Aorta (tissue), 5 donors: ENCODE measurements at places on chromosomes 12 and 14. TPM values are rescaled to one million over a fixed set of nuclear protein-coding genes. Genes with fewer than 3 reads are reported as not detected.

DNA sequence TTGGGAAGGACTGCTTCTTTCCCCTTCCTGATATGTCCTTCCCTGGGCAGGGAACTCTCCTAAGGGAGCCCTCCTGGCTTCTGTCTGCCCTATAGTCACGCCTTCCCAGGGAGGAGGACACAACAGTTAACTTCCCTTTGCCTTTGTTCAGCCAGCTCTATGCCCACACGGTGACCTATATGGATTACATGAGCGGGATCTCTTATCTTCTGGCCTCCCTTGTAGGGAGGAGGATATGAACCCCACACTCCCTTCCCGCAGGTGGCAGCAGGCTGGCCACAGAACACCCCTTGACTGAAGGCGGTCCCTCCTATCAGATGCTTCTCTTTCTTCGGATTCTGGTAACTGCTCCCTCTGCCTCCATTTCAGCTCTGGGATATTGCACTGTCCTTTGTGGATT is 135.6 kb upstream of the MAX start:
- no peak for DNase-seq

DNA sequence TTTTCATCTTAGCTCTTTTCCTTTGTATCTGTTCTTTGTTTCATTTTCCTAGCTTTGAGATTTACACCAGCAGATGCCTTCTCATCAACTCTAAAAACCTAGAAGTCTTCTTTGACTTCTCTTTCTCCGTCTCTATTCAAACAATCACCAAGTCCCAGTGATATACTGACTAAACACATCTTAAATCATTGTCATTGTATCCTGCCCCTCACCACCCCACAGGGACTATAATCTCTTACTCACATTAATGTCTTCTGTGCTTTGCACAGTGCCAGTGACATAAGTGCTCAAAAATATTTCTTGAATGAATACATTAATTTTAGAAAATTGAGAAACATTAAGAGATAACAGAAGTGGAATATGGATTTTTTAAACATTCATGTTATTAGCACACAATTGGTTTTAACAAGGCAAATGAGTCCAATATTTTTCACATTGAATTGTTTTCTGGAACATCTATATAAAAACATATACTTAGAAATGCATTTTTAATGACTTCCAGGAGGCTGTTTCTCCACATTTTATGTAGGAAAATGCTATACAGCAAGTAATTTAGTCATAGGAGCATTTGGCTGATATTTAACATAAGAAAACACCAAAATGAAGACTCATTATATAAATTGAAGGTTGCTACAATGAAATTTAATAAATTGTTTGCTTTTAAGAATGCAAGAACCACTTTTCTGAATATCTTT is 472.8 kb upstream of the PRICKLE1 start:
- DNase-seq, result no peak

DNA sequence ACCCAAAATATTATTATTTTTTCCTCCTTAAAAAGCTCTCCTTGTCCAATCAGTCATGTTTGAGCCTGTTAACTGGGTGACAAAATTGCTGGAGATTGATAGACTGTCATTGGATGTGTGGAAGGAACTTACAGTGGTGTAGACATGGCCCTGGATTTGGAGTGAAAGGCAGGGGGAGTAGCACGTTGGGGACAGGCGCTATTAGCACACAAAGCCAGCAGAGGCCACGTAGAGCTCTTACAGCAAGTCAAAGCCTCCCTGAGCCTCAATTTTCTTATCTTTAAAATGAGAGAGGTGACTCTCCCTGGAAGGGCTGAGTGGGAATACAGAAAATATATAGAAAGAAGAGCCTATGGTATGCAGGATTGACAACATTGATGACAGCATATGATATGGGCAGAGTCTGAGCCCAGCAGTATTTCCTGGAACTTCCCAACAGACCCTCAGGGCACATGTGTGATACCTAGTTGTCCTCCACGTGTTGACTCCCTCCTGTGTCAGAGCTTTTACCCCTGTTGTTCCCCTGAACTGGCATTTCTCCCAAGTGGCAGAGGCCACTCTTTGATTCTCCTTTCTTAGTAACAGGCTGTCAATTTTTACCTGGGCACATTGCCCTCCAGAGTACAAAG is 504.9 kb downstream of the VRK1 start:
- no peak for DNase-seq

- DNase-seq, result no peak
Measured at GRCh38 chr12:3204730-3205531, 127.8 kb downstream of the TSPAN9 start.

SPX gene
- total RNA-seq, result not detected

TEX52 gene
- not detected for total RNA-seq

DNA sequence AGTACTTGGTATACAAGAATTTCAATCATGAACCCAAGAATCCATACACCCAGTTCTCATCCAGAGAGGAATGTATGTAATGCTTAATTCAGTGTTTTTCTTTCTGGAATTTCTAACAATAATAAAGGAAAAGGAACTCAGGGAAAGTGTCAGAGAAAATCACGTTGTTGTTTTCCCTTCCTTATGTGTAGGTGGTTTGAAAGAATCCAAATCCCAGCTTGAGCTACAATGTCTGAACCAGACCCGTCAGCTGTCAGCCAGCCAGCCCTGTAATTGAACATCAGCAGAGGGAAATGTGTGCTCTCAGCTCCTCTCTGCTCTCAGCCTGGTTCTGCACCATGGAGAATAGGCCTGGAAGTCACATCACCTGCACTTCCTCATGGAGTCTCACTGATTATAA is 126.5 kb downstream of the TMEM30B start:
- DNase-seq, result no peak

TAS2R8 gene
- total RNA-seq, result not detected

RHOJ gene
- 31.3 TPM for total RNA-seq

- DNase-seq, result peak; percentile 79
Measured at GRCh38 chr12:57085999-57086492, 2.9 kb upstream of the NAB2 start.
